ENCODE measurements at places on chromosomes 13 and 19.
A peak's percentile ranks its signal among the peaks of the same experiment; 100 is the strongest.

DNA sequence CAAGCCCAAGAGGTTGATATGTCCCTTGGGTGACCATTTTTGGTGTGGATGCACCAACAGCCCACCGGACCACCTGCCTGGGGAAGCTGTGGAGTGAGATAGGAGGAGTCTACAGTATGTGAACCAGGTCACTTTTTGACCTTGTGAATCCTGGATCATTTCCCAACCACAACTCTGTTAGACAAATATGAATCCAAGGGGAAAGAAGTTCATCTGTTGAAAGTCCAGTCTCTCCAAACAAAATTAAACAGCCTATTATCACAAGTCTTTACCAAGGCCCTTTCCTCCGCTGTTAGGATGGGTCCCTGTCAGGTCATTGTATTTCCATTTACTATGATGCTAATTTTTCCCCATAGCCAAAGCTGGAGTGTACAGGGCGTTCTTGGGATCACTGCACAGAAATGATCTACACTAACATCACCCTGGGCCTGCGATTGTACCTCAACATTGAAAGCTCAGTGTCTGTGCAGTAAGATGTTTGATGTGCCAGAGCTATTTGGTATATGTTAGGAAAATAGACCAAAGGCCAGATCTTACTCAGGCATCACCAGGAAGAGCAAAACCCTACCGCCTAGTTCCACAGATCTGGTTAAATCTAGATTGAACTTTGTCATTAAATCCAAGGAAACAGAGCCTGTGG is 117.1 kb downstream of the STARD13 start:
- DNase-seq, result no peak

DNA sequence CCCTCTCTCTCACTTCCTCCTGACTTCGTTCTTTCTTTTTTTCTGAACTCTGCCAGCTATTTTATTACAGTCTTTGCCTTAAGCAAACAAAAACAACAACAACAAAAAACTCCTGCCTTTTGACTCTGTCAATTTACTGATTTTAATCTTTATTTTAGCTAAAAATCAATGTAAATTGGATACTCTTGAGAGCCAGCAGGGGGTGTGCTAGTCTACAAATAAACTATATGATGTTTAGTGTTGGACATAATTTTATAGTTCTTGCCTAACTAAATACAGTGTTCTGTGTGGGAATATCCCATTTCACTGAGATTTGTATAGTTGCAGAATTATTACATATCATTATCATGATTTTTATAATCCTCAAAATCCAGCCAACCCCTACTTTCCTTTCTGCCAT is 1199.9 kb upstream of the SPRY2 start:
- no peak for DNase-seq

- DNase-seq, result peak; percentile 63
These were observed at the start of gene S1PR2 for GRCh38 chr19:10230861-10231611. Gene S1PR2 (minus strand): TSS chr19:10231331. CDS start chr19:10224905, 6,426 bp downstream.

DNA sequence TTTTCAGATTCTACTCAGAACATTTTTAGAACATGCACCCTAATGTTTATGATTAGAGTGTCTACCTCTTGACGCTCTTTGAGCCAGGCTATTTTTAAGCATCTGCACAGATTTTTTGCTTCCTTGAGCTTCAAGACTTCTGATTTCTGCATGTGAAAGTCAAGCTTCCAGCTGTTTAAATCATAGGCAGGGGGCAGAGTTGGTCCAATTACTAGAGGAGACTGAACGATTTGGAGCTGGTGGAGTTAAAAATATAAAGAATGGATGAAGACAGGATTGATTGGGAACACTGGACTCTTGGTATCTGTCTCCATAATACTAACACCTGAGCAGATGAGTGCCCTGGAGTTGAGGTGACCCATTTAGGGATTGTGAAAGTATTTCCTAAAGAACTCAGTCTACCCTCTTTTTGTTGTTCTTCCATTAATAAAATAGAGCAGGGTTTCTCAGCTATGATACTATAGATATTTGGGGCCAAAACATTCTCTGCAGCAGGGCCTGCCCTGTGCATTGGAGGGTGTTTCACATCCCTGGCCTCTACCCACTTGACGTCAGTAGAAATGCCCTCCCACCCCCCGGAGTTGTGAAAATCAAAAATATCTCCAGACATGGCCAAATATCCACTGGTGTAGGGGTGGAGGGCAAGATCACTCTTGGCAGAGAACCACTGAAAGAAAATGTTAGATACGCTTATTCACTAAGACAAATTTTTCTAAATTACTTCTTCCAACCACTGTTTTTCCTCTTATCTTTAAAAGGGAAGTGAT is 160.1 kb downstream of the COG6 start:
- no peak for DNase-seq

DNA sequence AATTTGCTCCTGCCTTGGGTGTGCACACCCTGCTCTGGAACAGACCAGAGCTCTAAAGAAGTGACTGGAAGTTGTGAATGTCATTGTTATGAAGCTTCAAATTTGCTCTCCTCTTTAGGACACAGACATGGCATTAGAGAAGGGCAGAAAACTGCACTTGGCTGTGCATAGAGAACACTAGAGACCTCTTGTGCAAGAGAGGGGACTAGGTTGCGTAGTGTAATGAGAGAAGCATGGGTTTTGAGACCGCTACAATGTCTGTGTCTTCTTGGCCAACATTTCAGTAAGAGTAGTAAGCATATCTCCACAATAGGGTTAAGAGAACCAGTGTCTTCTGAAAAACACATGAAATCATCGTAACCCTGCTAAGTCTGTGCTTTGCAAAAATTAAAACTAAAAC is 423.3 kb downstream of the SPRY2 start:
- no peak for DNase-seq

DNA sequence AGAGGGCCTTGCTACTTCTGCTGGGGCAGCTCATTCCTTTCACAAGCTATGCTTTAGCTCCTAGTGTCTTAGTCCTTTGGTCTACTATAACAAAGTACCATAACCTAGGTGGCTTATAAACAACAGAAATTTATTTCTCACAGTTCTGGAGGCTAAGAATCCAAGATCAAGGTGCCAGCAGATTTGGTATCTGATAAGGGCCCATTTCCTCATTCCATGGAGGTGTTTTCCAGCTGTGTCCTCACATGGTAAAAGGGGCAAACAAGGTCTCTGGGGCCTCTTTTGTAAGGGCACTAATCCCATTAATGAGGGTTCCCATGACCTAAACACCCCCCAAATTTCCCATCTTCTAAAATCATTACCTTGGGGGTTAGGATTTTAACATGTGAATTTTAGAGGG is 57.9 kb upstream of the LRCH1 start:
- DNase-seq, result no peak

DNA sequence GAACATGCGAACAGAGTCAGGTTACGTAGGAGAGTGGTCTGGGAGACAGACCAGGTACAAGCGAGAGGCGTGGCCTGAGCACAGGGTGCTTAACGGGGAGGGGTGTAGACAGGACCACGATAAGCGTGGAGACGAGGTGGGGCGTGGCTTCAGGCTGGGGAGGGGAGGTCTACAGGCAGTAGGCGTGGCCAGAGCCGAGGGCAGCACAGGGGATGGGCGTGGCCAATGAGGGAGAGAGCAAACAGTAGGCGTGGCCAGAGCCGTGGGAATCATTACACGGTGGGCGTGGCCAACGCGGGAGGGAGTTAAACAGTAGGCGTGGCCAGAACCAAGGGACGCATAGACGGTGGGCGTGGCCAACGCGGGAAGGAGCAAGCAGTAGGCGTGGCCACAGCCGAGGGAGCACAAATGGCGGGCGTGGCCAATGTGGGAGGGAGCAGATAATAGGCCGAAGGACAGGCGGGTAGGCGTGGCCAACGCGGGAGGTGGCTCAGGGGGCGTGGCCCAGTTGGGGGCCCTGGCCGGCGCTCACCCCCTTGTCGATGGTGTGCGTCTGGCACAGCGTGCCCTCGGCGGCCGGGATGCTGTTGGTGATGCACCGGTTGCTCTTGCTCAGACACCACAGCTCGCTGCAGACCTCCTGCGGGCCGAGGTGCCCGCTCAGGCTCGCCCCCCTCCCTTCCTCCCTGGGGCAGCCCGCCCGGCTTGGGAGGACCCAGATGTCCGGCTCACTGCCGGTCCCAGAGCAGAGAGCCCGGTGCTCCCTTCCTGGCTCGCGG is 15.2 kb upstream of the MYO1F start:
- peak; percentile 83 for DNase-seq

- DNase-seq, result no peak
These were observed 30.0 kb upstream of the RFXAP start for GRCh38 chr13:36789061-36789460.

- no peak for DNase-seq
These were observed 6.3 kb upstream of the ZNF358 start for GRCh38 chr19:7509625-7510024.

GRCh38 chr19:41223431-41224234 is 4.6 kb downstream of the AXL start:
- DNase-seq, result no peak

- DNase-seq, result no peak
These were observed 647.2 kb upstream of the KLHL1 start for GRCh38 chr13:70755456-70755855.

GRCh38 chr19:8821748-8822241 is 10.3 kb downstream of the ZNF558 start:
- no peak for DNase-seq

DNA sequence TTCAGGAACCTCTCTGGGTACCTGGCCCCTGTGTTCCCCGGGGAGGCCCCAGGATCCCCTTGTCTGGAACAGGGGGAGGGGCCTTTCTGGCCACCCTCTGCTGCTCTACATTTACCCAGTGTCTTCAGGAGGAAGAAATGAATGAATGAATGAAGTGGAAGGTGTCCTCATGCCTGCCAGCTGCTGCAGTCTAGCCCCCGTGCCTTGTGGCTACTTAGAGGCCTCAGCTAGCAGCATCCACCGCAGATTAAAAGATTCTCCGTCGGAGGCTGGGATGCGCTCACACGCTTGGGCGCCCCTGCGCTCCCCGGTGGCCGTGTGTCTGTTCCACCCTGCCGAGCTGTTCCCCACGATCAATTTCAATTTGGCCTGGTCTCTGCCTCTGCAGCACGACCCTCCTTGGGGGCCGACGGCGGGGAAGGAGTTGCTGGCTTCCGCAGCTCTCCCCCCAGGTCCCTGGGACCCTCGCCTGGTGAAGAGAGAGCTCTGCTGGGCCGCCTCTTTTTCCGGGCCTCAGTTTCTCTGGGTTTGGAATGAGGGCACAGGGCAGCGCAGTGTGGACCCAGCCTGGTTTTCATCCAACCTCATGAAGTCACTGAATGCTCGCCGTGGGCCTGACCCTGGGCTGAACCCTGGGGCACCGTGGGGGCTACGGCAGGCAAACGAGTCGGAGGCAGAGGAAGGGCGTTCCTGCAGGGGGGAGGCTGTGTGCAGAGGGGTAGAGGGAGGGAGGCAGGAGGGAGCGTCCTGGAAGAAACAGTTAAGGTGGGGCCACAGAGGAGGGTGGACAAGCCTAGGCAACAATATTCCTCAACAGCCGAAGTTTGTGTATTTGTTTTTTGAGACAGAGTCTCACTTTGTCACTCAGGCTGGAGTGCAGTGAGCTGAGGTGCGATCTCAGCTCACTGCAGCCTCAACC is 28.3 kb downstream of the EFNA2 start:
- no peak for DNase-seq

- DNase-seq, result peak; percentile 23
These were observed 38.7 kb downstream of the NFIX start for GRCh38 chr19:13033819-13034611.

- no peak for DNase-seq
These were observed 74.9 kb downstream of the LHFPL6 start for GRCh38 chr13:39527961-39528660.

- no peak for DNase-seq
These were observed 62.4 kb downstream of the SERP2 start for GRCh38 chr13:44435919-44436510.

GRCh38 chr19:36547001-36547732 is 19.1 kb upstream of the ZNF260 start:
- DNase-seq, result no peak

DNA sequence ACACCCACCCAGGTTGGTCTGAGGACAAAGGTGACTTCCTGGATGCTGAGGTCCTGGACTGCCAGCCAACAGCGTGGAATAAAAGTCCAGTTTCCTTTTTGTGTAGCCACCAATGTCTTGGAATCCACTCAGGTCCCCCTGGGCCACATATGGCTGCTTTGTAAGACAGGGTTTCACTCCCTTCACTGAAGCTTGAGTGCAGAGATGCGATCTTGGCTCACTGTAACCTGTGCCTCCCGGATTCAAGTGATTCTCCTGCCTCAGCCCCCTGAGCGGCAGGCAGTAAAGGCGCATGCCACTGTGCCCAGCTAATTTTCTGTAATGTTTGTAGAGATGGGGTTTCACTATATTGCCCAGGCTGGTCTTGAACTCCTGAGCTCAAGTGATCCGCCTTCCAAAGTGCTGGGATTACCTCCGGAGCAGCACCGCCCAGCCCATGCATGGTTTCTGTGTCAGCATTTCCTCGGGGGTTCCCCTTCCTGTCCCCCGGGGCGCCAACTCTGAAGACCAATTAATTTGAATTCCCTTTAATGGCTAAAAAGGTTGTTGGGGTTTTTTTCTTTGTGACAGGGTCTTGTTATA is 17.5 kb downstream of the KANK2 start:
- DNase-seq, result peak; percentile 62

DNA sequence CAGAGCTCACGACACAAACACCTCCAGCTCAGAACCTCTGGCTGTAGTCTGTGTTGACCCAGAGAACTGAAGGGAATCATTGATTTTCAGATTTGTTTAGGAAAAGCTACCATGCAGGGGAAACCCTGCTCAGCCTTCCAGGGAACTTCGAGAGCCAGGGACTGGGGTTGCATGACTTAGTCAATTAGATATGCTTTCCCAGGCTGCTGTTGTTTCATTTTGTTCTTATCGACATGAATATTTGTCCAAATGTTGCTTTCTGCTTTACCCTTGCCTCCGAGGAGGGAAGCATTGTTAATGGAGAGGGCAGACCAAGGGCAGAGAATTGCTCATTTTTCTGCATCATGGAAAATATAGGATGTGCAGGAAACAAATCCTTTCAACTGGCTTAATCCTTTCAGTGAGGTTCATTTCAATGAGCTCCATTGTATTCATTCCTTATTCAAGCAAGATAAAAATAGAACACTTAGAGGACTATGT is 82.5 kb downstream of the KLF5 start:
- DNase-seq, result no peak

DNA sequence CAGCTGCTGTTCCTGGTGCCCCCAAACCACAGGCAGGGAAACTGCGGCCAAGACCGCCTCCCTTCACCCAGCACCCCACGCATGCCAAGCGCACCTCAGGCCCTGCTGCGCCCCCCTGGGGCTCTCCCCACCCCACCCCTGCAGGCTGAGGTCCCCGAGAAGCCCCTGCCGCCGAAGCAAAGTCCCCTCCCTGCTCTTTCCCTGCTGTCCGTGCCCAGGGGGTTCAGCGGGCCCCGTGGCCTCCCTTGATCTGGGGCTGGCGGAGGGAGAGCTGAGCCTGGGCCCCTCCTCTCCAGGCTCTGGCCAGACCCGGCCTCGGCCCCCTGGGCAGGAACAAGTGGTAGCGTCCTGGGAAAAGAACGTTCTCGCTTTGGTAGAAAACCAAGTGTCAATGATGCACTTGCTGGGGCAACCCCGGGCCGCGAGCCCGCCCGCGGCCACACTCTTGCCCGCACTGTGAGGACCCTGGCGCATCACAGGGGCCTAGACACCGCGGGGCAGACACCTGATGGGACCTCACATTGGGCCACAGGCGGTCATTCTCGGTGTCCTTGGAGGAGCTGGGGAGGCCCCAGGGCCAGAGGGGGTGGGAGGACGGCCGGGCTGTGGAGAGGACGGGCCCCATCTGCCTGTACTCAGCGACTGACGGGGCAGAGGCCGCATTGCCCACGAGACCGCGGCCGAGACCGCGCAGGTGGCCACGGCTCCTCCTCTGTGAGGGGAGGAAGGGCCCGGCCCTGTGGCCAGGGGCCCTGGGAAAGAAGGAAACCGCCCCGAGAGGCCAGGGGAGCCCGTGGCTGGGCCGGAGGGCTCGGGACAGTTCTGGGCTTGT is 29.0 kb downstream of the GPX4 start:
- peak; percentile 24 for DNase-seq
